ENCODE measurements at places on chromosomes 16 and 17.

DNA sequence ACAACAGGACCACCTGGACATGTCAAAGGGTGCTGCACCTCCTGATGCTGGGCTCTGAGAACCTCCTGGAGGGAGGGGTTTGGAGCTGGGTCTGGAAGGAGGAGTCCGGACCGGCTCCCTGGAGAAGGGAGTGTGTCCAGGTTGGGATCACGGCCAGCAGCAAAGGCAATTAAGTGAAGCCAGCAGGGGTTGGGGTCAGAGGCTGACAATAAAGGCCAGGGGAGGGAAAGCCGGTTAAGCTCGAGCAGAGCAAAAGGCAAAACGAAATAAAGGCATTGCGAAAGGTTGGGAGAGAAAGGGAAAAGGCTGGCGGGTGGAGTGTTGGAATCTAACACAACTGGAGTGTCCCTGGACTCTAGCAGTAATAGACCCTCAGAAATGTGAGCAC, 992 bp upstream of the CACNG4 start:
- DNase-seq = no peak

- DNase-seq = no peak
These were observed 140.9 kb downstream of the KCNJ2 start for GRCh38 chr17:70310221-70310672.

- peak; percentile 14 for DNase-seq
These were observed 32.9 kb downstream of the COPRS start for GRCh38 chr17:31825961-31826691.

DNA sequence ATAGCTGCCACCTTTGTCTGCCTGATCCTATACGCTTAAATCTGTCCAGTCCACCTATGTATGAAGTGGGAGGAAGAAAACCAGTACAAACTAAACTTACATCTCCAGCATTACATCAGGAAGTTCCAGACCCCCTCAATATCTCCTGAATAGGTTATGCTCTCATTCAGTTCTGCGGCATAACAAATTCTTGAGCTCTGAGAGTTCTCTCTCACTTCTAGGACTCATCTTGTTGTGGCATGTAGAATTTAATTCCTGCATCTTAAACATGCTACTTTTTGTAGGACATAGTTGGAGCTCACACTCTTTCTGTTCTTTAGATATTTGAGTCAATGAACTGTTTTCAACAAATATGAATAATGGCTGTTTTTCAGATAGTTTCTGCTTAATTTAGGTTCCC, 662.5 kb downstream of the CDH11 start:
- DNase-seq = no peak

DNA sequence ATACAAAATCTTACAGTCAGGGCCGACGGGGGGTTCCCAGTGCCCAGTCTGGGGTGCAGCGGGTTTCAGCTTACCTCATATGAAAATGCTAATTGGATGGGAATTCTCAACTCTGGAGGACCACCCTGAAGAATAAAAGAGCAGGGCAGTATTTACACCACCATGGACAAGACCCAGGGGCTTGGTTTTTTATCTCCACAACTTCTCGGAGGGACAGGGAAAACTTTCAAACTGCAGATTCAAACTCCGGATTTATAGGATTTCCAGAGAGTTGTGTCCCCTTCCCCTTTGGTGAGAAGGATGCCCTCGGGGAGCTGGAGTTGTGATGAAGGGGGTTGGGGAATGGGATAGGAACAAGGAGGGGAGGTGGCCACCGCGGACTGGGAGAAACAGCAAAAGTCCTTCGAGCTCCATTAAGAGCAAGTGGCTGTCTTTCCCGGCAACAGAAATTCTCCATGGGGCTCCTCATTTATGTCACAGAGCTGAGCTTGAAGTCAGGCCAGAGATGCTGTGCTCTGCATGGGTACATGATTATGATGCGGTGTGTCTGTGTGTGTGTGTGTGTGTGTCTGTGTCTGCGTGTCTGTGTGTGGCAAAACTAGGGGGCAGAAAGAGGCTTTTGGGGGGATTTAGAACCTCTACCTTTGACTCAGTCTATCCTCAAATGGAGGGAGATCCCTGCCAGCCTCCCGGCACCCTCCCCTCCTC, 15.7 kb downstream of the FOXL1 start:
- no peak for DNase-seq

GRCh38 chr17:9432134-9432885, 143.3 kb downstream of the STX8 start:
- no peak for DNase-seq

- DNase-seq = no peak
These were observed 8.9 kb downstream of the CHAD start for GRCh38 chr17:50459756-50460155.

DNA sequence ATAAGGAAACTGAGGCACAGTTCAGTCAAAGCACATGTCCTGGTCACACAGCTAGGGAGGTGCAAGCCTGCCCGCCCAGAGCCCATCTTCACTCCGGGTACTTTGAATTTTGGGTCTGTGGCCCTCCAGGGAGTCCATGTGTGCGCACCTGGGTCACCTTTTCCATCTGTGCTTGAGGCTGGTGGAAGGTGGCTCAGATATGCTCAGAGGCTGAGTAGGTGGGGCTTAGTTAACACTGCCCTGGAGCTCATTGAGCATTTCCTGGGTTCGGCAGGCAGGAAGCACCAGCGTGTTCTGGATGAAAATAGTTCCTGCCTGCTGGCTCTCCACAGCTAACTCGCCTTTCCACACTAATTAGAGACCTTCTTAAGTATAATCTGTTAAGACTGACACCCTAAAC, 19.2 kb downstream of the FAM234A start:
- DNase-seq = no peak

DNA sequence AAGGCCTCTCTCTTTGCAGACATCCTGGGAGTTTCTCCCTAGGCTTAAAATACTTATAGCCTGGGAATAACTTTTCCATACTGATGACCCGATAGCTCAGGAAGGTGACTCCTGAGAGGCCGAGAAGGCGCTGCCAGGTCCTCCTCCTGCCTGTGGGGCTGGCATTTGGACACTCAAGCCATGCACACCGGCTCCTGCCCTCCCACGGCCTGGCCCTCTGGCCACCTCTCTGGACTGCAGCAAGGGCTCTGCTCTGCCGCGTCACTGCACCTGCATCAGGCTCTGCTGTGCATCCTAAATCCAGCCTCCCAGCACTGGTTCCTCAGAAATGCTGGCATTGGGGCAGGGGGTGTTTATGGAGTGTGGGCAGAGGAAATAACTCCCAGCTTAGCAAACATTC, 14.2 kb downstream of the KCNG4 start:
- no peak for DNase-seq

DNA sequence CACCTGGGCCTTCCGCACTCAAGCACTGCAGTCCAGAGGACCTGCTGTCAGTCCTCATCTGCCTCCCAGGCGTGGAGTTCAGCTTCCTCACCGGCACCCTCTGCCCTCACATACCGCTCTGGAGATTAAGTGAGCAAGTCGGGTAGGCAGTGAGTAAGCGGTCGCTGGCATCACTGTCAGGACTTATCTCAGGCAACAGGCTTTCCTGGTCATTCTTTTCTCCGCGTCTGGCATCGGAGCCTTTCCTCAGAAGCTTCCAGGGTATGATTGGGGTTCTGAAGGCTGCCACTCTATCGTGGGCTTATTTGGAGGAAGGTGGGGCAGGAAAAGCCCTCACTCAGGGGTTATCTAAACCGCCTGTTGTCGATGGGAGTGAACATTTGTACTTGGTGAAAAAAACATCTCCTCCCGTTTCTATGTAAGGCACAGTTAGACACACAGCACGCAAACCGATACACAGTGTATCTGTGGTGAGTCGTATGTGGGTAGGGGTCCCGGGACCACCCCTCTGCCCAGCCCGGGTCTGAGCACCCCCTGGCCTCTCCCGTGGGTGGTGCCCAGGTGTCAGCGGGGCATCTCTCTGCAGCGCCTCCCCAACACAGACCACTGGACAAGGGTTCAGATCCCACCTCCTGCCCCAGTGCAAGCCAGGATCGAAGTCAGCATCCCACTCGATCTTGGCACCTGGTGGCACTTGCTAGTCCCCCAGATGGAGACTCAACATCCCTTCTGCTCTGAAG, 92.5 kb upstream of the PLCG2 start:
- no peak for DNase-seq

DNA sequence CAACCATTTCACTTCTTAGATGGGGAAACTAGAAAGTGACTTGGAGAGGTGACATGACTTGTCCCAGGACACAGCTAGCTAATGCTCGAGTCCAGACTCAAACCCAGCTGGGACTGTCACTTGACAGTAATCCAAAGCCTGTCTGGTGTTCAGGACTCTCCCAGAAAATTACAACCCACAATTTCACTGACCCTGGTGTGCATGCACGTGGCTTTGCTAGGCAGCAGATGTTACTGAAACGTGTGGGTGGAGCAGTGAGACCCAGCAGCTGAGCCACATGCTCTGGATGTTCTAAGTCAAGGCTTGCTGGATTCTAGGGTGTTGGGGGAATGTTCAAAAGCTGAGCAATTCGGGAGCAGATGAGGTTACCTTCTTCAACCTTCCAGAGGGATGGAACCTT, 364.6 kb downstream of the GRIN2A start:
- DNase-seq = no peak

GRCh38 chr17:34879146-34879545, 82.1 kb downstream of the CCT6B start:
- DNase-seq = no peak

GRCh38 chr16:49554681-49555080, 181.1 kb downstream of the C16orf78 start:
- no peak for DNase-seq

- no peak for DNase-seq
These were observed 3.5 kb downstream of the MARVELD3 start for GRCh38 chr16:71629278-71630016.

DNA sequence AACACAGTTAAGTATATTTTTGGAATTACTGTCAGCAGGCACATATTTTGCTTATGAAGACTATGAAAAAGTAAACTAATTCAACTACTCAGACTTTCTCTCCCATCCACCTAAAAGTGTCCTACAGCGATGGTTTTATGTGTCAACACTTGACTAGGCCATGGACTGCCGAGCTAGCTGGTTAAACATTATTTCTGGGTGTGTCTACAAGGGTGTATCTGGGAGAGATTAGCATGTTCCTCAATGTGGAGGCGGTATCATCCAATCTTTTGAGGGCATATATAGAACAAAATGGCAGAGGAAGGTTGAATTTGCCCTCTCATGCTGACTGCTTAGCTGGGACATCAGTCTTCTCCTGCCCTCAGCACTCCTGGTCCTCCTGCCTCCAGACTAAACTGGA, 82.7 kb upstream of the CDYL2 start:
- DNase-seq = no peak

DNA sequence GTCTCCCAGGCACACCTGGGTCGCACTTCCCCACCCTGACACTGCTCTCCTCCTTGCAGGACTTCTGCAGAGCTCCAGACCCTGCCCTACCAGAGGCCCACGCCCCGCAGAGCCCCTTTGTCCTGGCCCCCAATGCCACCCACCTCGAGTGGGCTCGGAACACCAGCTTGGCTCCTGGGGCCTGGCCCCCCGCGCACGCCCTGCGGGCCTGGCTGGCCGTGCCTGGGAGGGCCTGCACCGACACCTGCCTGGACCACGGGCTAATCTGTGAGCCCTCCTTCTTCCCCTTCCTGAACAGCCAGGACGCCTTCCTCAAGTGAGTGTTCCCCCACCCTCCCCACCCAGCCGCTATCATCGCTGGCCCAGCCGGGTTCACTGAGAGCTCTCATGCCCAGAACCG, 79.6 kb downstream of the MGAT5B start:
- DNase-seq = no peak

DNA sequence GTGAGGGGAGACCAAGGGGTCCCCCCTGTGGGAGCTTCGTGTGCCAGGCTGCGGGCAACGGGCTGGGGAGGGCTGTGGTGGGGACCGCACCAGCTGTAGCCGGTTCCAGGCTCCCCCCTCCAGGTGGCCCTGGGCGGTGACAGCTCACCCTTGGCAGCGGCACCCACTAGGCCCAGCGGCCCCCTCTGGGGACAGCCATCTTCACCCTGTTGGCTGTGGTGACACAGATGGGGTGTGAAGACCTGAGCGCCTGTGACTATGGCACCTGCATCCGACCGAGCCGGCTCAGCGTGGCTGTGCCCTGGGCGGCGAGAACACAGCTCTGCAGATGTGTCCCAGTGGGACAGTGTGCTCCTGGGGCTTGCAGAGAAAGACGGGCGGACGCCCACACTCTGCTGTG, 1.1 kb upstream of the C1QTNF8 start:
- no peak for DNase-seq

DNA sequence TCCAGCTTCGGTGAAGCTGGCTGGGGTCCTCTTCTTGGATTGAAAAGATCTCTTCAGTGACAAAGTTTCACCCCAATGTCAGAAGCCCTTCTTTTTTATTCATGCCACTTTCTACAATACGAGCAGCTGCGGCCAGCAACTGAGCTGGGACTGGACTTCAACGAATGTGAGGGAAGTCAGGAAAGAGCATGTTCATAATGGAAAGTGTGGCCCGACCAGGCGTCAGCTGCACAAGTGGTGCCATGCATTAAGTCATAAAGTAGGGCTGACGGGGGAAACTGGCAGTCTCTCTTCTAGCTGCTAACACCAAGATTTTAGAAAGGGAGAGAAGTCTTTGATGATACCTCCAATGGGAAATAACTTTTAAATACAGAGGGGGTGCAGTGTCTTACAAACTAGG, 192.6 kb downstream of the PARN start:
- DNase-seq = no peak

DNA sequence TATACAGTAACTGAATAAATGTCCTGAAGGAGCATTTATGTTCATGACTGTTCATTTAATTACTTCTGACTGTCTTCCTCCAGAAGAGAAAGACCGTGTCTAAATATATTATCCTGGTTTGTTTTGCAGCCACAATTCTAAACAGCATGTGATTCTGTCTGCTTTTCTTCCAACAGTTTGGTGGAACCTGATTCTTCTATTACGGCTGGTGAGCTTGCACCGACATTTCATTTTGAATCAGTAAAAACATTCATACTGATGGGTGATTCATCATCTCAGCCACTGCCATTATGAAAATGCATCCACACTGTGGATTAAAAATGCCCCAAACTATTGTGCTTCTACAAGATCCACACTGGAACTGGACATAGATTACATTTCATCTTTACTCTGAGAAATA, 16.9 kb downstream of the KNOP1 start:
- peak; percentile 39 for DNase-seq

- peak; percentile 75 for DNase-seq
These were observed 145.5 kb upstream of the PMFBP1 start for GRCh38 chr16:72317446-72317845.

- no peak for DNase-seq
These were observed 174.3 kb downstream of the MAP2K6 start for GRCh38 chr17:69588827-69589239.
